HuH-7 (cell line): ENCODE measurements at places on chromosomes 12 and 14.

GRCh38 chr12:54337280-54337842, 12.4 kb downstream of the COPZ1 start:
- no peak for DNase-seq

DNA sequence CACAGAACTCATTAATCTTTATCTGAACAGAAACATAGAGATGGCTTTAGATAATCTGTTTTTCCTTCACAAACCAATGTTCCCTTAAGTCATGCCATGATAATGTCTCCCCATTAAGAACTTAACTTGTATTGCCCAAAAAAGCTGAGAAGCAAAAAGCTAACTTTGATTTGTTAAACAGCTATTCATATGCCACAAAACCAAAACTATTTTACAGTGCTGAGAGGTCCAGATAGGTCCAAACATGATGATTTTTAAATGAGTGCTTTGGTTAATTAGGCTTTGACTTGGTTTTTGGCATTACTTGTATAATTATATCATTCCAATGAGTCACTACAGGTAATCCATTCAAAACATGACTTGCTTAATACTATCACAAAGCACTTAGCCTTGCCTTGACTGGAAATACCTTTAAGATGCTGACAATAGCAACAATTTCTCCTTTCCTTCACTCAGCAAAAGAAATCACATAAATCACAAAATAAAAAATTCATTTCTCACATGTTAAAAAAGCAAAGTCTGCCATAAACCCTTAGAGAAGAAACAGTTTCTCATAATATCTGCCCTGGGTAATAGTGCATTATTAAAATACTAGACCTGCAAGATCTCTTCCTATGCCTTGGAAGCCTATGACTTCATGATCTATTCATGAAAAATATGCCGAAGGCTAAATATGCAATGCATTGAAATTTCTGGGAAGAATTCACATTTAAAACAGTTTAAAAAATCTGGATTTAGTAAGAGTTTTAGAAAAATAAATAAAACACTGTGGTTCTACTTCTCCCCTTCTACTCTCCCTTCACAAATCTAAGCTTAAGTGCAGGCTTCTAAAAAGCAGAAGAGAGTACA, 52.0 kb upstream of the SAV1 start:
- DNase-seq = no peak

DNA sequence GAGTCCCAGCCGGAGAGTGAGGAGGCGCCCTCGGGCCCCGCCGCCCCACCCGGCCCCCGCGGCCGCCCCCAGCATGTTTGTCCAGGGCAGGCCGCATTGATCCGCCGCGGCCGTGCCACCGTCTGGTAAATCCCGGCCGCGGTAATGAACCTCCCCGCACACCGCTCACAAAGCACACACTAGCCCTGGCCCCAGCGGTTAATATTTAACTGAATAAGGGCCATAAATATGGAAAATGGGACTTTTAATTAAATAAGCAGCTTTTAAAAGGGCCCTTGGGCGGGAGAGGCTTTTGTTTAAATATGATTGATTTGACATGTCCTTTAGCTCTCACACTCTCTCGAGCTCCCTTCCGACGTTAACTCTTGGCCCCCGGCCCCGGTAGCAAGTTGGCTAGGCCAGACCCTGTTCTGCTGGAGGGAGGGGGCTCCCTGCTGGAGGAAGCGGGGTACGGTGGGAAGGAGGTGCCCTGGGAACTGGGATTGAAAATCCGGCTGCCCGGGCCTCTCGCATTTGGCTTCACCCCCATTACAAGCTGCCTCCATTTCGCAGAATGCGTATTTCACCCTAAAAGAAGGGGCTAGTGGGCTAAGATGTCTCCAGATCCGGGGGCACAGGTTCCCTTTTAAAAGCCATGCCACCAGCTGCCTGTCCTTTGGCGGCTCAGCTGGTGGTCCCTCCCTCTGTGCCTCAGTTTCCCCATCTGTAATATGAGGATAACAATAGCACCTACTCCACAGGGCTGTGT, 199.8 kb downstream of the RBM19 start:
- DNase-seq = peak; percentile 82

DNA sequence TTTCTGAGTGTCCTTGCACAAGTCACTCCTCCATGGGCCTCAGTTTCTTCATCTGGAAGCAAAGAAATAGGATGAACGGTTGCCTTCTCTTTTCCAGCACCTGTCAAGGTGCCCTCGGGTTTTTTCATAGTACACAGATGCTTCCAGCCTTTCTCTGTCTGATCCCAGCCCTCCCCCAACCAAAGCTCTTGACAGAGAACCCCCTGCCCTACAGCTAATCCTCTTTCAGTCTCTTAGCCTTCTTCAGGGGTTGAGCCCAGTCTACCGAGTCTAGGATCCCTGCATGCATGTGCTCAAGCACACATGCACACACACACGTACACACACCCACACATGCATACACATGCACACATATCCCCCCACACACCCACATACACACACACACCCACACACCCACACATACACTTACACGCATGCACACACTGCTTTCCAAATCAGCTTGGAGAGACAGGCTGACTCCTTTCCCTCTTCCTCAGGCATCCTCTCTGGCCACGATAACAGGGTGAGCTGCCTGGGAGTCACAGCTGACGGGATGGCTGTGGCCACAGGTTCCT, 4.7 kb downstream of the CDCA3 start:
- DNase-seq = no peak

- no peak for DNase-seq
Observed at GRCh38 chr12:105109465-105110212, 2.1 kb downstream of the WASHC4 start.

DNA sequence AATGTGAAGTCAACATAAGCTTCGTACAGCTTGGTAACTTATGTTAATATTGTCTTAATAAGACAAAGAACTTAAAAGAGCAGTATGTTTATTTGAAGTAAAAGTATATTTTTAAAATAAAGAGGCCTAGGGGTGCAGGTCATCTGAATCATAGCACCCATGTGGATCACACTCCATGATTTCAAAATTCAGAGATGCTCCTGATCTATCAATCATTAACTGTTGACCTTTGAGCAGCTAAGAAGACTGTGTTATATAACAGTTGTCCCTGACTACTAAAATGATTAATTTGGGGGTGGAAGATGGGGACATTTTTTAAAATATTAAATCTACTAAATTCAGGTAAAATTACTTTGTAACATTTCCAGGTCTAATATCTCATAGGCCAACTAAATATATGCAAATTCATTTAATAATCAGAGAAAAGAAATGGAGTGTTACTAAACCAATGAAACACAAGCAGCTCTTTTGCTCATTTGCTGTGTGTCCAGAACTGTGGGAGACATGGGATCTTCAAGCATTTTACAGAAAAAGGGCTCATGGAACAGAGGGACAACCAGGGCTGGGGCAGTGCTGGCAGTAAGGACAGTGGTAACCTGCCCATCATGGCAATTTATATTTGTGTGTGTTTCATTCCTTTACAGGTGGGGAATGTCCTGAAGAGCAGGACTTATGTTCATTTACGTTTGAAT, 120.7 kb upstream of the PCED1B start:
- peak; percentile 15 for DNase-seq

- no peak for DNase-seq
Observed at GRCh38 chr12:118357257-118358007, 15.3 kb downstream of the TAOK3 start.

GRCh38 chr12:62045211-62045610, 215.0 kb upstream of the USP15 start:
- no peak for DNase-seq

GRCh38 chr12:585062-586061, 77.9 kb downstream of the NINJ2 start:
- no peak for DNase-seq

DNA sequence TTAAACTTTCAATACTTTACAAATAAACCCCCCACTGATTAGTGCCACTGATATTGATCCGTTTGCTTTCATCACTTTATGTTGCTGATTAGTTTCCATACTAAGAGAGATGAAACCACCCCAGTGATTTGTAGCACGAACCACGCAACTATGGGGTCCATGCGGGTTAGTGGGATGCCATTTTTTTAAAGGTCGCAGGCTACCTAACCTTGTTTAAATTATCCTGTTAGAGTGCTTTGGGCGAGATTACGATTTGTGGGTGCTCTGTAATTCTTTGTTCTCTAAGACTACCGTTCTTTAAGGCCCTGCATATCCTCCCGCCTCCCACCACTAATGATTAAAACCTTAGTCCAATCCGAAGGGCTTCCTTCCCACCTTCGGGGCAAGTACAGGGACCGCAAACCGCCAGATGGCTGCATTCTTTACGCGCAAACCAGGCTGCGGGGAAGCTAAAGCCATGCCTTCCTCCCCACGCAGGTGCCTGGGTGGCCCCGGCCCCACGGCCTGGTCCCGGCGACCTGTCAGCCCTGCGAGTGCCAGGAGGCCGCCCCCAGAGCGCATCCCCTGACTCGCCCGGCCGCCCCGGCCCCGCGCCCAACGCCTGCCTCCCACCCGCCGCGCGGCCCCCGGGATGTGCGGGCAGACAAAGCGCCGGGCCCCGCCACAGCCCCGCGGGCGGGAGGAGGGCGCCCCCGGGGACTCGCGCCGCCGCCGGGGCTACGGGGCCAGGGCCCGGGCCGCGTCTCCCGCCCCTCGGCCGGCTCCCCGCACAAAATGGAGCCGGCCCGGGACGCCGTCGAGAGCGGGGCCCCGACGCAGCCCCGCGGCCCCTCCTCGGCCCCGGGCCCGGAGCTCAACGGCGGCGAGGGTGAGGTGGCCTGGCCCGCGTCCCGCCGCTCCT, 759 bp downstream of the NFYB start:
- no peak for DNase-seq

DNA sequence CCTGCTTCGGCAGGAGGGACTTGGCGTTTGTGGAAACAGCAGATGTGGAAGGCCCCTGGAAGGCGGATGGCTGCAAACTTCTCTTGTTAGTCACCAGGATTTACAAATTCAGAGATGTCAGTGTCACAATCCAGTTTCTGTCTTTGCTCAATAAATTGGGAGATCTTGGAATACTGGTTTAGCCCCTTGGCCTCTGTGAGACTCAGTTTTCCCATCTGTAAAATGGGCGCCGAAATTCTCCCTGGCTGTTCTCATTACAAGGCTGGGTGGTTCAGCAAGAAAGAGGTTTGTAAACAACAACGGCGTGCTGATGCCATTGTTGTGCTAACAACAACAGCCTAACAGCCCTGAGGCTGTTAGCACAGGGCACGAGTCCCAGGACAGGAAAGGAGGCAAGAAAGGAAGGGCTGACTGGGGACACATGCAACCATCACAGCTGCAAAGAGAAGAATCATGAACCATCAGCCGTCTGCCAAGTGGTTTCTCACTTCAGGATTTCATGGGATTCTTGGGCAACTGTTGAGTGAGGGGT, 127.5 kb downstream of the AACS start:
- DNase-seq = no peak

DNA sequence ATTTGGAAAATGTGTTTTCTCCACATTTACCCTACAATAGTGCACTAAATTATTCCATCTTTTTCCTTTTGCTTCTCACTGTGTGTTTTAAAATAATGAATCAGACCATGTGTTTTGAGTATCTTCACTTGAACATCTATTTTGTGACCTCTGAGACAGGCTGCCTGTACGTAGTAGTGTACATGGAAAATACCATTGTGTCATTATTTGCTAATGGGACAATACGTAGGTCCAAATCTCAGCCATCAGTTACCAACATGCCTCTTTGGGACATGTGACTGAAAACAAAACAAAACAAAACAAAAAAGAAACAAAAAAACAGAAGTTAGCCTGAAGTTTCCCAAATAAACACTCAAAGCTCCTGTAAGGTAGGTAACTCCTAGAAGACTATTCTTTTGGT, 7.1 kb upstream of the MYF6 start:
- no peak for DNase-seq

DNA sequence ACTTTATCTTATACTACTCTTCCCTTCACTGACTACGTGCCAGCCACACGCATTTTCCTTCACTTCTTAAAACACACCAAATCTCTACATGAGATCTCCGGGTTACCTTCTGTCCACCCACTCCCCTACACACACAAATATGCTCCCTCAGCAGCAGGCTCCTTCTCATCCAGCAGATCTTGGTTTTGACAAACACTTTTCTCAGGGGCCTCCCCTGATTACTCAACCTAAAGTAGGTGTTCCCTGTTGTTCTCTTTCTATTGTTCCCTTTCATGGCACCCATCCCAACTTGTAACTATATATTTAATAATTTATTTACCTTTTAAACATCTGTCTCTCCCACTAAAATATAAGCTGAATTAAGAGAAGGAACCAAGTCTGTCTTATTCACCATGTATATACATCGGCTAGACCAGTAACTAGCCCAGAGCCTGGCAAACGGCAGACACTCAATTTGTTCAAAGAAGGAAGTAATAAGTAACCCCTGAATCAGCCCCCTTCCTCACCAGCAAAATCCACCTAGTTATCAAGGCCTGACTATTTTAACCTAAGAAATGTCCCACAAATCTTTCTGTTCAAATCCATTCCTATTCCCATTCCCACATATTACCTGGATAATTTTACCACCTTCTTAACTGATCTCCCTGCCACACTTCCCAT, 2.7 kb downstream of the C2CD5 start:
- DNase-seq = no peak

- no peak for DNase-seq
Observed at GRCh38 chr14:81085596-81085995, 130.2 kb downstream of the TSHR start.

DNA sequence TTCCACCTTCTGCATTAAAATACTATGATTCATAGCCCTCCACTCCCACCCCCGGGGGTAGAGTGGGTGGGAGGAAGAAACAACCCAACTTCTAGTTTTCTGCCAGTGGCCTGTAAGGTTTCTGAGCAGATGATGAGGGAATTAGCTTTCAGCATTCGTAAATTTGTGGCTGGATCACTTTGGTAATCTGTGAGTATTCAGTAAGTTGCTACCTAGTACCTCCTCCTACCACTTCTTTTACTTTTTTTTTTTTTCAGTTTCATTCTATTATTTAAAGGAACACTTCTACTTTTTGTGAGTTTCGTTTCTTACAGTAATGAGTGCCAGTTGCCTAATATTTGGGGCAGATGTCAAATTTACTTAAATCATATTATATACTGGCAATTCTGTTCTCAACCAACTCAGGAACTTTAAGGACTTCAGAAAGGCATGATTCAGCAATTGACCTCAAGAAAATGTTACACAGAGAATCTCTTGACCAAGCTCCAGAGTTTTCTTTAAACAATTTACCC, 42.4 kb upstream of the EMP1 start:
- no peak for DNase-seq
